ENCODE measurements at places on chromosomes 5 and 9.

- no peak for DNase-seq
These were observed 887.2 kb upstream of the TYRP1 start for GRCh38 chr9:11805969-11806368.

DNA sequence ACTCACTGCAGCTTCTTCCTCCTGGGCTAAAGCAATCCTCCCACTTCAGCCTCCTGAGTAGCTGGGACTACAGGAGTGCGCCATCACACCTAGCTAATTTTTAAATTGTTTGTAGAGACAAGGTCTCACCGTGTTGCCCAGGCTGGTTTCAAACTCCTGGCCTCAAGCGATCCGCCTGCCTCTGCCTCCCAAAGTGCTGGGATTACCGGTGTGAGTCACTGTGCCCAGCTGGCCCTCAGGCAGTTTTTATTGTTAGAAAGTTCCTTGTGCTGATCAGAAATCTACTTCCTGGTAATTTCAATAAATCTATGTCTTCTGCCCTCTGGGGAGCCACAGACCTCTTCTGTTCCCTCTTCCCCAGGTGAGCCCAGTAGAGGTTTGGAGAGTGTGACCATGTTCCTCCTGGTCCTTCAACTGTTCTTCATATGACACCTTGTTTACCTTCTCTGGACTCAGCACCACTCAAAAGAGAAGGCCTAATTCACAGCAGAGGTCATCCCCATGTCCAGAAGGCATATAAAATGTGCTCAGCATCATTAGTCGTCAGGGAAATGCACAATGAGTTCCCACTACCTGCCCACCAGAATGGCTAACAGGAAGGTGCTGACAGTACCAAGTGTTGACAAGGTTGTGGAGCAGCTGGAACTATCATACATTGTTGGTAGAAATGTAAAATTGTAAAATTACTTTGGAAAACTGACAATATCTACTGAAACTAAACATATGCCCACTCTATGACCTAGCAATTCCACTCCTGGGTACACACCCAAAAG is 10.4 kb downstream of the TMOD1 start:
- no peak for DNase-seq

GRCh38 chr5:148776261-148776660 is 50.1 kb upstream of the ADRB2 start:
- no peak for DNase-seq

- DNase-seq: no peak
These were observed 344.1 kb upstream of the DMAC1 start for GRCh38 chr9:8143677-8144076.

- DNase-seq: no peak
These were observed 1.6 kb downstream of the WNK2 start for GRCh38 chr9:93185266-93186214.

DNA sequence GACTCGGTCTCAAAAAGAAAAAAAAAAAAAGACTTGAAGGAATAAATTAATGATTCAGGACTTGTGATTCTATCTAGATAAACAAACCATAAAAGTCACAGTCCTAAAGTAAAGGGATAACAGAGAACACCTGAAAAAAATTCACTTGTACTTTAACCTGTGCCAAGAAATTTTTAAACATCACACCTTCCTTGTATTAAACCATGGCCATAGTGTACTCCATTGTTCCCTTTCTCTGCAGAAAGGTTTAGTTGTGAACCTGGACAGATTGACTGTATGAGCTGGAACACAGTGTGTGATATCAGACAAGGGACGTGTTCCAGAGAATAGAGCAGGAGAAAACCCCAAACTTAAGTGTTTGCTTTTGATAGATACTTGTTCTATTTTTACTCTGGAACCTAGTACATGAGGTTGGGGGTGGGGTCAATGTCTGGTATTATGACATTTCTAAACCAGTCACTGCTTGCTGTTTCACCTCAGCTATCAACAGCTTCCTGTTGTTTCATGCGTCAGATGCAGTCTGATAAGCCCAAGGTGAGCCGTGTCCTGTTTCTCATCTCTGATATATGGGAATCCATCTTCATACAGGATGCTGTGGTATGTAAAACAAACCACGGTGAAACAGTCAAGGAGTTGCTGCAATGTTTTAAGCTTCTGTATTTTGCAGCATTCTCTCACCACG is 62.5 kb upstream of the ITGA1 start:
- DNase-seq: peak; percentile 86

- peak; percentile 67 for DNase-seq
These were observed 131.6 kb upstream of the NIPBL start for GRCh38 chr5:36744773-36745589.

- DNase-seq: no peak
These were observed 56.4 kb downstream of the NTNG2 start for GRCh38 chr9:132218208-132218607.

GRCh38 chr9:108961151-108961550 is 27.0 kb downstream of the ABITRAM start:
- DNase-seq: no peak

GRCh38 chr5:42587096-42587723 is 164.0 kb downstream of the GHR start:
- no peak for DNase-seq

DNA sequence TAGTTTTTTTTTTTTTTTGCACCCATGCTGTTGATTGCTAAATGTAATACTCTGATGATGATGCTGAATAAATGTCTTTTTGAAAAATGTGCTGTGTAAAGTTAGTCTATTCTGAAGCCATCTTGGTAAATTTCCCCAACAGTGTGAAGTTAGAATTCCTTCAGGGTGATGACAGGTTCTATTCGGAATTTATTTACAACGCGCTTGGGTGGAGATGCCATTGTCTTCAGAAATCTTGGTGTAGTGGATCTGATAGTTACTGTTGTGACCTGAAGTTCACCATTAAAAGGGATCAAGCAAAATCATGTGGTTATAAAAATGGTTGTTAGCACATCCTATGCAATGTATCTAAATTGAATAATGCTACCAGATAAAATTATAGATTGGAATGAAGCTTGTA is 36.3 kb upstream of the DMRT1 start:
- no peak for DNase-seq

- no peak for DNase-seq
These were observed 16.3 kb downstream of the CARD19 start for GRCh38 chr9:93112116-93112863.

GRCh38 chr5:135456238-135457099 is 4.3 kb upstream of the TIFAB start:
- DNase-seq: peak; percentile 65

- no peak for DNase-seq
These were observed 62.4 kb upstream of the UBAC1 start for GRCh38 chr9:136023410-136024225.

GRCh38 chr5:134708301-134708700 is 30.0 kb upstream of the CAMLG start:
- no peak for DNase-seq

DNA sequence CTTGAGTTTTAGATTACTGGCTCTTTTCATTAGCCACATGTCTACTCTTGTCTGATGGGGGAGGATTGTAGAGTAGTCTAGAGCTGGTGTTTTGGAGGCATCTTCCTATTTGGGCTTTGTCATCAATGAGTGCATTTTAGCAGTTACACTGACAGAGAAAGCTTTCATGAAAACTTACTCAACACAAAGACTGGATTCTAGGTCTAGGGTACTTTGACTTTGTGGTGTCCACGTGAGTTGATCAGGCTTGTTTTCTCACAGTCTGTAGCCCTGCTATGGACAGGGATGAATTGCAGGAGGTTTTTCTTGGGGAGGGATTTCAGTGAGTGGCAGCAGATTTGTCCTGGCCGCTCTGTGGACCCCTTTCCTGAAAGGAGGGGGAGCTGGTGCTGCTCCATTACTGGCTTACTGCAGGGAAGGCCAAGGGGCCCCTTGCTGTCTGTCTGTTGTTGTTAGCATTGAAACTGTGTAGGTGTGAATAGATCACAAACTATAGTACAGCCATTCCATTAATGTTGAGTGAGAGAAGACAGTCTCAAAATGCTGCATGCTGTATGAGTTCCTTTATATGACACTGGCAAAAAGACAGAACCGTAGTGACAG is 6.6 kb downstream of the TRIO start:
- DNase-seq: no peak

DNA sequence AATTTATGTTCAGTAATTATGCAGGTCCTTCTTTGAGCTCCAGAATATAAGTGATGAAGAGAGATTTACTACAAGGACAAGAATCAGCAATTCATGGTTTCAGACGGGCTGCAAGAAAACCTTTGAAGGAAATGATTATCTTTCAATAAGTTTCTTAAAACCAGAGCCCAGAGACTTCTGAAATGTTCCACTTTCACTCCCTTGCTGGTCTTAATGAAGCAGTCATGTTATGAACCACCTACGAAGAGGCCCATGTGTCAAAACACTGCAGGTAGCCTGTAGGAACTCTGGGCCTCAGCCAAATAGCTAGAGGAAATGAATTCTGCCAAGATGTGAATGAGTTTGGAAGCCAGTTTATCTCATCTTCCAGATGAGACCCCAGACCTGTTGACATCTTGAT is 505.9 kb upstream of the MEF2C start:
- DNase-seq: no peak

- DNase-seq: no peak
These were observed 300.6 kb downstream of the PARP8 start for GRCh38 chr5:50967009-50967562.

GRCh38 chr5:160252916-160253315 is 23.6 kb downstream of the FABP6 start:
- DNase-seq: no peak

DNA sequence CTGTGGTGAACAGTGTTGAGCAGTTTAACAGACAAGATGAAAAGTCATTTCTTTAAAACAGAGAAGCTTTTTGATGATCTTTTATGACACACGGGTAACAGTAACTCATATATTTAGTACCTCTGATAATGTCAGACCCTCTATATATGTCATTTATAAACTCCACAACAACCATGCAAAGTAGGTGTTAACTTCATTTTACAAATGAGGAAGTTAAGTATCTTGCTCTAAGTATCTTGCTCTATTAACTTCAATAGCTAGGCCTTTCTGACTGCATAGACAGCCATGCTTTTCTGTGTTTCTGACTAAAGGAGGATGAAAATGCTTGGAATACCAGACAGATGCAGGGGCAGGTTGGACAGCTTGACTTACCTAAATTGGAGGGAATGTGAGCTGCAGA is 1.8 kb downstream of the NUDT2 start:
- no peak for DNase-seq

DNA sequence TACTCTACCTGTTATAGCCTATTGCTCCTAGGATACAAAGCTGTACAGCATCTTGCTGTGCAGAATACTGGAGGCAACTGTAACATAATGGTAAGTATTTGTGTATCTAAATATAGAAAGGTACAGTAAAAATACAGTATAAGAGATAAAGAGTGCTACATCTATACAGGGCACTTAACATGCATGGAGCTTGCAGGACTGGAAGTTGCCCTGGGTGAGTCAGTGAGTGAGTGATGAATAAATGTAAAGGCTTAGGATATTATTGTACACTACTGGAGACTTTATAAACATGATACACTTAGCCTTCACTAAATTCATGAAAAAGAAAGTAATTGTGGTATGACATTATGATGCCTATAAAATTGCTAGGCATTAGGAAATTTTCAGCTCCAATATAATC is 65.5 kb upstream of the OSMR start:
- no peak for DNase-seq

DNA sequence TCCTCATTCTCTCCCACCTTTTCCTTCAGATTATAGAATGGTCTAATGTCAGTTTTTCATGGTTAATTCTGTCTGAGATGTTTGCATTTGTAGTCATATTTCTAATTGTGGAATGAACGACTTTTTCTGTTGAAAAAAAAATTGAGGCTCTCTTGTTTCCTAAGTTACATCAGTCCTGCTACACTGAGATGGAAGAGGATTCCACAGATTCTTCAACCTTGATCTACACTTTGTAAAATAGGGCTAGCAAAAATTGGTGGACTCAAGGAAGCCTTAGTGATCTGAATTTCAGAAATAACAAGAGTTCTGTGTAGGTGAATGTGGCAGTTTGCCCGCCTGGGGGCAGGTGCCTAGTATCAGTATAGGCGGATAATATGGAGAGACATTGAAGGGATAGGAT is 51.9 kb downstream of the ERBIN start:
- no peak for DNase-seq

DNA sequence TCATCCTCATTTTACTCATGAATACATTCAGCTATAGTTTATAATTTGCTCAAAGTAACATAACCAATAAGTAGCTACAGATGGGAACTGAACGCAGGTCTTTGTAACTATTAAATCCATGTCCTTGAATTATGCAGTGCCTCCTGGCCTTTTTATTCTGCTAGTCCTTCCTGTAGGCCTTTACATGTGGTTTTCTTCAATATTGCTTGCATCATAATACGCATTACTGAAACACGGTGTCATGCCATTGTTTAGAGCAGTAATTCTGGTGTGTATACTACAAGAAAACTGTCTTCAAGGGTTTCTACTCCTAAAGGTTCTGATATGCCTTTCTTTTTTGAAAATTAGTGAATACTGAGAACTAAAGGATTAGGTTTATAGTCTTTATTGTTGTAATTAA is 20.7 kb downstream of the CWC27 start:
- no peak for DNase-seq

DNA sequence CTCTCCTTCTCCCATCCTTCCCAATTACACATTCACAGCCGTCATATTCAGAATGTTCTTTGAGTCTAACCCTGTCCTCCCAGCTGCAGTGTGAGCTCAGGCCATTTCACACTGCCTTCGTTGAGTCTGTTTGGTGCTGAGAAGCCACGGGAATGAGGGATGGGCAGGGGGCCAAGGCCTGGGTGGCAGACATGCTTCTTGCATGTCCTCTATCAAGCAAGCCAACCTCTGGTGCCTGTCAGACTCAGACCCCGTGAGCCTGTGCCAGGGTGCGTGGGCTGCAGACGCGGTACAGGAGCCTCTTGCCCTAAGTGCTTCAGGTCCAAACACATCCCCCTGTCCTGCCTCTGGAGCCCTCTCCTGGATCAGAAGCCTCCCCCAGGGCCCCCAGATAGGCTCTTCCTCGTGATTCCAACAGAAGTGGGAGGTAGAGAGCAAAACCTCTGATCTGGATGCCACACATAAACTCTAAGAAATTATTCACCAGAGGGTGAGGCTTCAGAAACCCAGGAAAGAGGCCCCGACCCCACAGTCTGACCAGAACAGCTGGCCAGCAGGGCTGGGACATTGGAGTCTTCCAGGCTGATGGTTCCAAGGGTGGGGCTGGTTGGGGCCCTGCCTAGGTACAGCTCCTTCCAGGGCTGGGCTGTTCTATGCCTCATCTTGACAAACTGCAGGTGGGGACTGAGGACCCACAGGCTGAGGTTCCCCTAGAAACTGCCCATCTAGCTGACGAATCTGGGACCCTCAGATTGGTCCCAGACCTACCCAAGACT is 46.7 kb upstream of the CDKN2AIPNL start:
- DNase-seq: no peak

DNA sequence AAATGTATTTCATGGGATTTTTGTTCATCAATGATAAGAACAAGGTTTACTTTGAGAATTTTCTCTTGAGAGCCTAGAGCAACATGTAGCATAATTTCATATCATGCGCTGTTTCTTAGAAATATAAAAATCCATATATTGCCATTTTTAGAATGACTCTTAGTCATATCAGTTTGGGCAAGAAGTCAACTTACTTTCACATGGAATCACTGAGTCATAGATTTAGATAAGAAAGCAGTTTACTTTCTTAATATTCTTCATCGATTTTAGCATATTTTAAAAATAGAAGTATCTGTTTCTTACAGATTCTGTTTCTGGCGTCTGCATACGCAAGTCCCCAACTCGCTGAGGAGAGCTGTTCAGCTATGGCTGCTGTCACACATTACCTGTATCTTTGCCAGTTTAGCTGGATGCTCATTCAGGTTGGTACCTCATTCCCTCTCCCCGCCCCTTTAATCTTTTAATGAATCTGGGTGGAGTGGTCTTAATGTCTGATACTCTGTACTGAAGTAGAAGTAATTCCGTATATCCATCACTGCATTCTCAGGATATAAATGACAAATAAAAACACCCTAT is 406.6 kb downstream of the ADGRV1 start:
- no peak for DNase-seq
